ENCODE measurements at places on chromosomes 16 and 17.

- DNase-seq, result no peak
These were observed 7.1 kb downstream of the CORO7 start for GRCh38 chr16:4409081-4409932.

- no peak for DNase-seq
These were observed 21.0 kb upstream of the EVPL start for GRCh38 chr17:76048025-76048605.

DNA sequence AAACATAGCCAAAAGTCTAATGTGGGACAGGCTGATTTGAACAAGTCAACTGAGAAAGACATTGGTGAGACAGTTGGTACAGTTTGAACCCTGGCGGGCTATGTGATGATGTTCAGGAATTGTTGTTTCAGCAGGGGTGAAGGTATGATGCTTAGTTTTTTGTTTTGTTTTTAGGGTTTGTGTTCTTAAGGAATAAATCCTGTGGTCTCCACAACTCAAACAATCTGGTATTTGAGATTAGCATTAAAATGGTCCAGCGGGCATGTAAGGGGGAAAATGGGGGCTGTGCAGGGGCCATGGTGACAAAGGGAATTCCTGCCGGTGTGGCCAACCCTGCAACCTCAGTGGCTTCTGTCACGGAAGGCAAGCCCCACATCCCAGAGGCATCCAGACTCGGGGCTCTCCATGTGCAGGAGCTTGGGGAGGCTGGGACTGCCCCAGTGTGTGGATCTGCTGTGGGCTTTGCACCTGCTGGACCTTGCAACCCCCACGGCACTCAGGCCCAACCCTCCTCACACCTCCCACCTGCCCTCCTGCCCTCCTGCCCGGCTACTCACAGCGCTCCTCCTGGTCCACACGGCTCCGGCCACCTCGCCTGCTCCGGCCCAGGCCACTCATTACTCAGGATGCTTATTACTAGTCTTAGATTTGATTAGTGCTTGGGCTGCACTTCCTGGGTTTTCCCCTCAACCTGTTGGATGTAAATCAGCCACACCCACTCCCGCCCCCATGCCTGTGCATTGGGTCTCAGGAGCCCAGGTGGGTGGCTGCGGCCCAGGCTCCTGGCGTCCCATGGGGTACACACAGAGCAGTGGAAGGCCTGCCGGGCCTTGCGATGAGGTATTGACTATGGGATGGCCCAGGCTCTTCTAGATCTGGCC, at the start of gene TNFRSF13B:
Gene TNFRSF13B (minus strand): TSS at position 661 of the 881 bp plus-strand sequence. CDS start 43 bp downstream, at position 618.
- DNase-seq, result no peak

GRCh38 chr17:77632619-77633018, 325.9 kb upstream of the TNRC6C start:
- no peak for DNase-seq

DNA sequence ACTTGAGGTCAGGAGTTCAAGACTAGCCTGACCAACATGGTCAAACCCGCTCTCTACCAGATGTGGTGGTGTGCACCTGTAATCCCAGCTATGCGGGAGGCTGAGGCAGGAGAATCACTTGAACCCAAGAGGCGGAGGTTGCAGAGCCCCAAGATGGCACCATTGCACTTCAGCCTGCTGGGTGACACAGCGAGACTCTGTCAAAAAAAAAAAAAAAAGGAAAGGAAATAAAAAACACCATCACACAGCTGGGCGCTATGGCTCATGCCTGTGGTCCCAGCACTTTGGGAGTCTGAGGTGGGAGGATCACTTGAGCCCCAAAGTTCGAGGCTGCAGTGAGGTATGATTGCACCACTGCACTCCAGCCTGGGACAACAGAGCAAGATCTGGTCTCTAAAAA, 13.3 kb upstream of the SBK1 start:
- DNase-seq, result no peak

GRCh38 chr16:46731691-46732555, 16.2 kb downstream of the MYLK3 start:
- no peak for DNase-seq

DNA sequence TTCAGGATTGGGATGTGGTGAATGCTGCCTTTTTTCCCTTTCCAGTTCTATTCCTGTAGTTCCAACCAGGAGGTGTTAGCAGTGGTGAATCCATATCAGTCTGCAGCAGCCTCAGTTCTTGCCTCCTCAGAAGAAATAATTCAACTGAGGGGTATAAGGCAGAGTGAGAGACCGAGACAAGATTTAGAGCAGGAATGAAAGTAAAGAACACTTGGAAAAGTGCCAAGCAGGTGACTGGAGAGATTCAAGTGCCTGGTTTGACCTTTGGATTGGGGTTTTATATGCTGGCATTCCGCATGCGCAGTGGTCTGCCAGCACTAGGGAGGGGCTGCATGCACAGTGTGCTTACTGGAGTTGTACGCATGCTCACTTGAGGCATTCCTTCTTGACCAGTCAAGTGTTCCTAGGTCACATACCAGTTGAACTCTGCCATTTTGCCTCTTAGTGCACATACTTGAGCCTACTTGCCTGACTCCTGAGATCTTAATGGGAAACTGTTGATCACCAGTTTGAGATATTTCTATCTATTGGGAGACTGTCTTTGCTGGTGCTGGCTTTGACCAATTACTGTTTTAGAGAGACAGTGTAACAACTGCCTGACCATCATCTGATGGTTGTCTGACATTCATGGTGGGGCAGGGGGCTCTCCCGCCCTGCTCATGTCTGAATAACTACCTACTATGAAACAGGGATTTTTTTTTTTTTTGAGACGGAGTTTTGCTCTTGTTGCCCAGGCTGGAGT, 680 bp upstream of the CCL15 start:
- no peak for DNase-seq

DNA sequence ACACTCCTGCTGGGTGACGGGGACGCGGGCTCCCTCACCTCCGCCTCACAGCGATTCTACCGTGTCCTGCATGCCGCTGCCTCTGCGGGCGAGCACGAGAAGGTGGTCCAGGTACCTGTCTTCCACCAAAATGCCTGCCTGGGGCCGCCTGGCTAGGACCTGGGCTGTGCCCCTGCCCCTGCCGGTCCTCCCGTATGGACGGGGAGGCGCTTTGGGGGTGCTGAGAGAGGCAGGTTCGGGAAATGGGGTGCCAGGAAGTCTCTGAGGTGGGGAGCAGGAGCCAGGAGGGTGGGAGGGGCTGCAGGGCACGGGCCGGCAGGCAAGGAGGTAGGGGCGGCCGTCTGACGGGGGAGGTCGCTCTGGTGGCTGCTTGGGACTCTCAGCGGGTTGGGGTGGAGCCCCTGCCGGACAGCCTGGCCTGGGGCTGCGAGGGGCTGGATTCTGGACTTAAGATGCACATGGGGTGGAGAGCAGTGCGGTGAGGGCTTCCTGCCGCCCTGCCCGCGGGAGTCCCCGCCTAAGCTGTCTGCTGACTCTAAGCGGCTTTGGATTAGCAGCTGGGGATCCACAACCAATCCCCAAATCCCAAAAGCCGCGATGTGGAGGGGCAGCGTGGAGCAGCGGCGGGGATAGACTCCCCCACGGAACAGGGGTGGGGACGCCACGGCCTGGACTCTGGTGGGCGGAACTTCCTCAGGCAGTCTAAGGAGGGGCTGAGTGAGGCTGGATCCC, 5.8 kb downstream of the CHTF18 start:
- no peak for DNase-seq

DNA sequence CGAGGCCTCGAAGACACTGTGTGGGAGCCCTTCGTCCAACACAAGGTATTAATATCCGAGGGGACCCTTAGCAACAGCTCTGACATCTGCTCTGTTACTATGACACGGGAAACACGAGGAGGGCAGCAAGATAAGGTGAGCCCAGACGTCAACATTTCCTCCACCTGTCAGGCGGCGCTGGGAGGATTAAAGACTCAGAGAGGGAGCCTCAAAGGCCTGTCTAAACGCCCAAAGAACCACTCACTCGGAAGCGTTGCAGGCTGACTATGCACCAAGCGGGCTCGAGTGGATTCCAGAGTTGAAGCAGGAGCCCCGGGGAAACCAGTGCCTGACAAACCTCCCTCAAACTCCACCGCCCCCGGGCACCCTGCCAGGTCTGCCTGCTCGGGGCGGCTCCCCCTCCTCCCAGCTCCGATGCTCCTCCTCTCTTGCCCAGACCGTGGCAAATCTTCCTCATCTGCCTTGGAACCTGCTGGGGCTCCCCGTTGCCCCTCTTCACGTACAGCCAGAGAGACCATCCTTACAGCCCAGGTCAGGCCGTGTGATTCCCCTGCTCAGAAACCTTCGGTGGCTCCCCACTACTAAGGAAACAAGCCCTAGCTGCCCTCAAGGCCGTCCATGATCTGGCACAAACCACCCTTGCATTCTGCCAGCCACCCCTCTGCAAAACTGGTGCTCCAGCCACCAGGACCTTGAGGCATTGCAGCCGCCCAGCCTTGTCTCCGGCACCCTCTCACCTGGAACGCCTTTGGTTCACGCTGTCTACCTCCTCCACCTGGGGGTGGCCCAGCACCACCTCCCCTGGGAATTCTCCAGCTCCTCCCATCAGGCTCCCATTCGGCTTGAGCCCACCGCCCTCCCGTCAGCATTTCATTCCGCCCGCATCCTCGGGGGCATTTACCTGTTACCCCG, 16.2 kb downstream of the RPH3AL start:
- DNase-seq, result peak; percentile 36

- no peak for DNase-seq
These were observed 49.0 kb upstream of the HLF start for GRCh38 chr17:55215711-55216110.

GRCh38 chr16:28264656-28265055, 27.7 kb upstream of the SBK1 start:
- DNase-seq, result no peak

- no peak for DNase-seq
These were observed 17.0 kb upstream of the UBTF start for GRCh38 chr17:44236444-44236991.

- peak; percentile 47 for DNase-seq
These were observed 910 bp upstream of the RAMP2 start for GRCh38 chr17:42759982-42760651.

GRCh38 chr17:49585422-49586027, 9.9 kb downstream of the NXPH3 start:
- DNase-seq, result no peak

- DNase-seq, result no peak
These were observed 201.8 kb downstream of the CDH11 start for GRCh38 chr16:64919929-64920607.

DNA sequence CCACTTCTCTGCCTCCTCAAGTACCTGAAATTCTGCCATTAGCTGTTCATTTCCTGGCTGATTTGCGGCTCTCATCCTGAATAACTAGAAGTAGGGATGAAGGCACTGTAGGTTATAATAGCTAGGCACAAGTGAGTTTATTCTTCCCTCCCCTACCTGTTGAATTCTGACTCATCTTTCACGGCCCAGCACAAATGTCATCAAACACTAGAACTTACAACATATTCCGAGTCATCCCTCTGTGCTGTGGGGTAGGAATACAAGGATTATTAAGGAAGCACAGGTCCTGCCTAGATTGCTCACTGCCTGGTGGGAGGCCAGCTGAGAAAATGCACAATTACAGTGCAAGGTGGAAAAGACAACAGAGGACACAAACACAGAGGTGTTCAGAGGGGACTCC, 103.7 kb upstream of the ASIC2 start:
- DNase-seq, result no peak

- DNase-seq, result no peak
These were observed 12.8 kb upstream of the DBNDD1 start for GRCh38 chr16:90031931-90032673.

- no peak for DNase-seq
These were observed 79.8 kb downstream of the ZNF423 start for GRCh38 chr16:49776085-49776595.

DNA sequence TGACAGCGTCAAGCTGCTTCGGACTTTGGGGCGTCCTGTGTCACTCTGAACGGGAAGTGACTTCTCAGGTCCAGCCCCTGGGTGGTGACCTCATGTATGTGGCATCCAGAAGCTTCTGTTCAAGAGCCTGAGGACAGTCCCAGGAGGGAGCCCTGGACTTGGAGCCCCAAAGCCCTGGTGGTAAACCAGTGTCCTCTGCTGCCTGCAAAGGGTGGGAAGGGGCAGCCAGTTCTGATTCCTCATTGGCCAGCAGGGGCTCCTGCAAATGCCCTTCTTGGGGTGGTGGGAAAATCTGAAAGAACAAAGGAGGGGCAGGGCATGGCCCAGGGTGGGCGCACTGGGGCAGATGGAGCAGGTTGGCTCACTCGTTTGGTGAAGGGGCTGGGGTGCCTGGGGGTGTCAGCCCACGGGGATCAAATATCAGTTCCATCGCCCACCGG, 1.6 kb downstream of the OSGIN1 start:
- DNase-seq, result peak; percentile 33

GRCh38 chr17:588519-588918, 126.1 kb downstream of the VPS53 start:
- no peak for DNase-seq

- no peak for DNase-seq
These were observed 121.3 kb downstream of the RAB11FIP4 start for GRCh38 chr17:31512796-31513195.
